Thoracic aorta (tissue), 2 donors: ENCODE measurements at places on chromosomes 5 and 9.

DNA sequence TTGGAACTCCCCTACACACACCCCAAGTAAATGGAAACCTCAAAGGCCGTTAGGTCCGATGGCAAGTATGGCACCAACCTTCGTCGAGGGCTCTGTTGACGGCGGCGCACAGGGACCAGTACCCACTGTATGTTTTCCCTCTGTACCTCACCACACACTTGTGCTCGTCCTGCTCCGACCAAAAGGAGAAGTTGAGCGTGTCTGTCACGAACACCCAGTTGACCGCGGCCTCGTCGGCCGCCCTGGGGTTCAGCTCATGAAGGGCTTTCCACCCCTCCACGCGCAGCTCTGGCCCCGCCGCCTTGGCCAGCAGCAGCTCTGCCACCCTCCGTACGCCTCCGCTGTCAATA, 24.0 kb downstream of the HNRNPK start:
- peak; percentile 3 for DNase-seq

- peak; percentile 16 for DNase-seq
Measured at GRCh38 chr5:34524123-34524522, 132.0 kb upstream of the RAI14 start.

- no peak for DNase-seq
Measured at GRCh38 chr9:73880101-73880500, 617.0 kb upstream of the RORB start.

- DNase-seq: no peak
Measured at GRCh38 chr5:171622010-171622409, 163.6 kb upstream of the SMIM23 start.

DNA sequence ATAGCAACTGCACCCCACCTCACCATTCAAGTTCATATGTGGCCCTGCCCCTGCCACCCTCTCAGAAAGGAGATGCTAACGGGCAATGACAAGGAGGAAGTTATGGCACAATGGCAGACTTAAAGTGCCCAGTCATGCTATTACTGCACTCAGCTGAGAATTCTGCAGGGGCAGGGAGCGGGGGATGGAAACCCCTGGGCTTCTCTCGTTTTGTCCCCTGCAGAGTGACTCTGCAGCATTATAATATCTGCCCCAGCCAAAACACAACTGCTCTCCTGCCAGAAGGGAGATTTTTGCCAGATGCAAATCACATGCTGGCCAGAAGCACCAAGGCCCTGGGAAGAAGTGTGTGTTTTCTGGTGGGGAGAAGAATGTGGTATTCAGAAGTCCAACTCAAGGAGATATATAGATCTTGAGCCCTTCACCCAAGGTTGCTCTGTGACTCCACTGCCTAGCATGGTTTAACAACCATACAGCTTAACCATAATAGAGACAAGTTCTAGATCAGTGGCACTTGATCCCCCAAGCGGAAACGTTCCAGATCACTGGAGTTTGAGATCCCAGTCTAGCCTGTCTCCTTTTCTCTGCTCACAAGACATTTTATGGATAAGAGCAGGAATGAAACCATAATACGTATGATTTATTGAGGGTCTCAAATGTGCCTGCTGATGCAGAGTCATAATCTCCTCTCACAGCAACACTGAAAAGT, 207.0 kb upstream of the MAP3K1 start:
- no peak for DNase-seq

DNA sequence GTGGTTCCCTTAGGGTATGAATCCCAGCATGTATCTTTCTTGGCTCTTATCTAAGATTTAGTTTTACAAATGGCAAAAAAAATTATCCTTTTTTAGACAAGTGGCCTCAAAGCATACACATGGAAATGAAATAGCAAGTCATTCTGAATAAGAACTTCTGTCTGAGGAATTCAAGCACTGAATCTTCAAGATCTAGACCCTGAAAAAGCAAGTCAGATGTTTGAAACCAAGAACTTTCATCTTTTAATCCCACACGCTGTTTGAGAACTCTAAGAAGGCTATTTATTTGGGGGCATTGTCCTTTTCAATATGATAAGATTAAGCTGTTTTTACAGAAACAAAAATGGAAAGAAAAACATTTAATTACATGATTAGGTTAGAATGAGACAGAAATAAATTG, 549.2 kb upstream of the CYLC2 start:
- no peak for DNase-seq

DNA sequence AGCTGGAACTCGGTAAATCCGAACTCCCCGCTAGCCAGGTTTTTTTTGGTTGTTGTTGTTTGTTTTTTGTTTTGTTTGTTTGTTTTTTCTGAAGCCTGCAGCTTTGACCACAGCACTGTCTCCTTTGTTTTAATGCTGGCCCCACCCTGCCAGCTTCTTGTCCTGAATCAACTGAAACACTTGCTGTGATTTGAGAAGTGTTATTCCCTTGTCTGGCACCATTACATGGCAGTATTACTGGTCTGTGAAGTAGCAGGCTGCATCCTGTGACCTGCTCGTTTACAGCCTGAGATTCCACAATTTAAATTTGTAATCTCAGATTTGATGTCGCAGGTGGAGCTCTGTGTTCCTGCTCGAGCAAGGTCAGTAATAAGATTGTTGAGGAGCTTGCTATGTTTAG, 1.4 kb upstream of the SLC36A2 start:
- no peak for DNase-seq

- no peak for DNase-seq
Measured at GRCh38 chr9:126295936-126296600, 30.6 kb upstream of the MVB12B start.

DNA sequence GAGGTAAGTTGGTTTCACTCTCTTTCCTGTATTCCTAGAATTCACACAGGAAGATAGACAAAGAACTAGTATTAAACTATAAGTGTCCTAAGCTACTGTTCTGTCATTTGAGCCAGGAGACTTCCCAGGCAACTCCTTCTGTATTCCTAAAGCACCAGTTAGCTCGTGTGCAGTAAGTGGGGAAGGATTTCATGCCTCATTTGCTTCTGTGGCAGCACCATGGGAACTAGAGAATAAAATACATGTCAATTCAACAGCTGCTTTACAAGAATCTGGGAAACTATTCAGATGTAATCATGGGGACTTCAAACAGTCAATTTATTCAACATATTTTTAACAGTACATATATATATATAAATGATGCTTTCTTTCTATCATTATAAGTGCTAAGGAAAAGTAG, 762.3 kb downstream of the PRELID2 start:
- no peak for DNase-seq

DNA sequence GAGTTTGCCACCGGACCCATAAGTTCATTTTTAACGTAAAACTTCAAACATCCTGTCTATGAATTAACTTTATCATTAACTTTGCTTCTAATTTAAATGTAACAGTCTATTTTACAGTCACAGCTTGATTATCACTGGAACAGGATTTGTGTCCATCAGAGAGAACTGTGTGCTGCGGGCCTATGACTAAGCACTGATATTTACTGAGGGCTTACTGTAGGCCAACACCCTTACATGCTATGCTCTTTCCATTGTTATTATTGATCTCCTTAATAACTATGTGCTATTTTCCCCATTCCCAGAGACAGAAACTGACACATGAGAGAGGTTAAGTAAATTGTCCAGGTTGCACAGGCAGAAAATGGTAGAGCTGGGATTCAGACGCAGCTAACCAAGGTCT, 24.0 kb upstream of the GPR151 start:
- no peak for DNase-seq

DNA sequence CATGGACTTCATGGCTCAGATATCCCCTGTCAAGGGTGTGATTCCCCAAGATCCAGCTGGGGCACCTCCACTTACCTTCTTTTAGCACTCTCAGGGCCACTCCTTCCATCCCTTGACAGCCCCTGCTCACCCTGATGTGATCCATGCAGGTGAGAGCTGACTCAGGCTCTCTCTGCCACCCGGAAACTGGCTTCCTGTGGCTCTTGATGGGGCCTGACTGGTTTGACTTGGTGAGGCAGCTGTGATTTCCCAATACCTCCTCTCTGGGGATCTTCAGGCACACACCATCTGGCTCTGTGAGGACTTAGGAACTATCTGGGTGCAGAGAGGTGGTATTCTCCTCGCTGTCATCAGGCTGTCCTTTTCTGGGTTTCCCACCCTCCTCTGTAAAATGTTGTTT, 7.9 kb upstream of the FAT2 start:
- no peak for DNase-seq

- DNase-seq: no peak
Measured at GRCh38 chr9:93576258-93577077, at the start of gene PHF2. PHF2 (plus strand) TSS chr9:93576584; CDS start chr9:93576774, 190 bp downstream.

GRCh38 chr5:111246459-111246858, 22.3 kb downstream of the CAMK4 start:
- no peak for DNase-seq

DNA sequence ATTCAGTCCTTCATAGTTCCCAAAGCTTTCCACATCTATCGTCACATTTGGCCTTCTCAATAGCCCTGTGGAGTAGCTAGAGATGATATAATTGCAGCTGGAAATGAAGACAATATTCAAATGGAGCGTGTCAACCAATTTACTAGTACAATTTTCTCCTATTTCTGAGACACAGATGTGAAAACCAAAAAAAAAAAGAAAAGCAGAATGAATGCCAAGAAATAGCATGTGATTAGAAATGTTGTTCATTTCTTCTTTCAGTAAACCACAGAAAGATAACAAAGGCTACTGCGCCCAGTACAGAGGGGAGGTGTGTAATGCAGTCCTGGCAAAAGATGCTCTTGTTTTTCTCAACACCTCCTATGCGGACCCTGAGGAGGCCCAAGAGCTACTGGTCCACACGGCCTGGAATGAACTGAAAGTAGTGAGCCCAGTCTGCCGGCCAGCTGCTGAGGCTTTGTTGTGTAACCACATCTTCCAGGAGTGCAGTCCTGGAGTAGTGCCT, 99.0 kb downstream of the MUSK start:
- DNase-seq: no peak
